ENCODE measurements at places on chromosomes 2 and 18.

DNA sequence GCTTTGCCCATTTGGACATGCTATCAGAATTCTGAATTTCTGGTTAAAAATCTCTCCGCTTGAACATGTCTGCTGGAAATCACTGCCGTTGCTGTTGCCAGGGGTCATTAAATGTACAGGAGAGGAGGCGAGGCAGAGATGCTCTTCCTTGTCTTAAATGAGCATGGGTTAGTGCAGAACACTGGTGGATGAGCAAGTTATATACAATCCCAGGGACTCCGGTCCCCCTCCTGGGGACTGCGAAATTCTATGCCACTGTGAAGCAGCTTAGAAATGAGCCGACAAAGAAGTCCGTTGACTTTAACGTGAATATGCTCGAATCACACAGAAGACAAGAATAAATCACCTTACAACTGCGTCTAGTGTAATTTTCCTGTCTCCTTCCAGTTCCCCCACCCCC is 95.1 kb upstream of the KLHL14 start:
- no peak for DNase-seq

DNA sequence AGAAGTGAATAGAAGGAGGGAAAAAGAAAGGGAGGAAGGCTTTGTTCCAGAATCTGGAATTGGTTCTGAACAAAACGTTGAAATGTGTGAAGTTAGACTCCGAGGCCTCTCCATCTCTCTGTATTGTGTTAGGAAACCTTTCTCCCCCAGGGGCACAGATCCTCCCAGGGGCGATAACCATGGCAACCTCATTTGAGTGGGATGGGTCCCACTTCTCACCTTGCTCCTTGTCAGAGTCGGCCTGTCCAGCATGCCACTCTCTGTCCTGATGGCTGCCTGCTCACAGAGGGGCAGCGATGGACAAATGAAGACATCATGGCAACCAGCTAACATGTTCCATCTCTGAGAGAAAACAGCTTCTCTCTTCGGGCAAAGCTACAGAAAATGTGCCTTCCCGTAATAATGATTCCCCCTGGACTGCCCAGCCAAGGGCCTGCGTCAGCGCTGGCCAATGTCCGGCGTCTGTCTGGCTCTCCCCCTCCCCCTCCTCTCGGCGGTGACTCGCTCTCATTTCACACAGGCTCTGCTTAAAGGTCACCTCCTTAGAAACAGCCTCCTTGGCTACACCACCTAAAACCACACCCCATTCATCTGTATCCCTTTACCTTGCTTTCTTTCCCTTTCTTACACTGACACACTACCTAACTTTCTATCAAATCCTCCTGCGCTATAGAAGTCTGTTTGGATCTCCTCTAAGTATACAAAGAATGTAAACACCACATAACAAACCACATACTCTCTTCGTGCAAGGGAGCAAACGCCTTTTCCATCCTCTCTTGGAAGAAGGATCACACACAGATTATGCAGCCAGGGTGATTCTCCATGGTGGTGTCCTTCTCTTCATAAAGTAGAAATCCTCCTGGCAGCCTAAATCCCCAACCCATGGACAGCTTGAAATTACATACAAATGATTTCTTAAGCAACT is 32.1 kb upstream of the TTC39C start:
- DNase-seq, result no peak

DNA sequence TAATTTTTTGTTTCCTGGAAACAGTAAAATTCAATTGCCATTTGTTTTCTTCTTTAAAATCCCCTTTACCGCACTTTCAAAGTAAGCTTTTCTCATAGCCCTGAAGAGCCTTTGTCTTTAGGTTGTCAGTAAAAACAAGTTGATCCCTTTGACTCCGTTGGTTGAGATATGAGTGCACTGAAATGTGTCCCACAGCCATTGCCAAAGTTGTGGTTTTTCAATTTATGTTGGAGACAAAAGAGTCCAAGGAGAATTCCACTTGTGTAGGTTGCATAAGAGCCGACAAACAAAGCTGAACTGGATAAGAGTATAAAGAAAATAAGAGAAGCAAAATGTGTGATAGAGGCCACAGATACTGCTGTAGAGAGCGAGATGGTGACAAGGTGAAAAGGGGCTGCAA is 26.1 kb upstream of the HNMT start:
- DNase-seq, result no peak

GRCh38 chr18:9730786-9731185 is 22.7 kb downstream of the RAB31 start:
- DNase-seq, result no peak

- no peak for DNase-seq
Observed at GRCh38 chr2:222904557-222905258, 43.9 kb downstream of the ACSL3 start.

- DNase-seq, result no peak
Observed at GRCh38 chr2:174486563-174487107, at the start of gene GPR155. Gene GPR155, minus strand, starts transcription at chr2:174487029. Its CDS starts 5,073 bp downstream, at chr2:174481956.

DNA sequence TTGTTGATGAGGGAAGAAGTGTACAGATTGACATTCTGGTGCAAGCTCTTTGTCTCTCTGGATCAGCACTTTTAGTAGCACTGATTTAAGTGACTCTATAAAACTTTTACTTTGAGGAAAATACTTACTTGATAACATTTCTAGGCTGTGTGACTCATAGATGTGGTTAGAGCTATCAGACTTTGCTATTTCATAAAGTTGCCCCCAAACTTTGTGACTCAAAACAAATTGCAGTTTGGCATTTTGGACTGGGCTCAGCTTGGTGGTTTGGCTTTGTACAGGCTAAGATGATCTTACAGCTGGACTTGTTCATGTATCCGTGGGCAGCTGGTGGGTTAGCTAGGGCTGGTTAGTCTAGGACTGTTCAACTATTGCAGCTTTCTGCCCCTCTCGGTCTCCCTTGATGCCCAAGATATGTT is 42.1 kb upstream of the GLS start:
- no peak for DNase-seq

DNA sequence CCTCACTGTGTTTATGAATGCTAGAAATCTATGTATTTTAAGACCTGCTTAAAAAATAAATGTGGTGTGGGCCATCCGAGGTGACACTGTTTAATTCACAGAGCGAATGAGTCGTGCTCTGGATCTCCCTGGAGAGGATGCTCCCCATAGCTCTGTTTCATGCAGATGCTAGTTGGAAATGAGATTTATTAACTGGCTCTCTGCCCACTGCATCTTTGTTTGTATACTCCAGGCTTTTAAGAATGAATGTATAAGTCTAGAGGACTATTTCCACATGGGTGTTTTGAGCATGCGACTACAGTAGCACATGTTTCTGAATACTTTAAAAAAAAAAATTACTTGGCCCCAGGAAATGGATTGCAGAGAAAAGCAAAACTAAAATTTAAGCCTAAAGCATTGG is 3.9 kb downstream of the MAPRE2 start:
- DNase-seq, result no peak

DNA sequence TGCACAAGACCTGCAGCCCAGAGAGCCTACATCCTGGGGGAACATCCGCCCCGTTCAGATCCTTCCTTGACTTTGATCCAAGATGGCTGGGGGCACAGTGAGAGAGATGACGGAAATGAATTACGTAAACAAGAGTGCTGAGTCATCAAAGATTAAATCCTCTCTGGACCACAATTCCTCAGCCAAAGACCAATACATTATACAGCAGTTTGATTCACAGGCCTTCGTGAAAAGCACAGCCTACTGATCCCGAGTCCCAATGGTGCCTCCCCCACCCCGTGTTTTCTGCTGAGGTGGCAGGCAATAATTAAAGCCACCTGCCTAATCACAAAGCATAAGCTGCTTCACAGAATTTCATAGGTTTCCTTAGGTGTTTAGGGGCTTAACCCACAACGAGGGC is 43.0 kb downstream of the MYO5B start:
- no peak for DNase-seq

- no peak for DNase-seq
Observed at GRCh38 chr2:120330946-120331822, 14.8 kb upstream of the INHBB start.

GRCh38 chr2:73877071-73877802 is 15.6 kb upstream of the ACTG2 start:
- DNase-seq, result no peak

DNA sequence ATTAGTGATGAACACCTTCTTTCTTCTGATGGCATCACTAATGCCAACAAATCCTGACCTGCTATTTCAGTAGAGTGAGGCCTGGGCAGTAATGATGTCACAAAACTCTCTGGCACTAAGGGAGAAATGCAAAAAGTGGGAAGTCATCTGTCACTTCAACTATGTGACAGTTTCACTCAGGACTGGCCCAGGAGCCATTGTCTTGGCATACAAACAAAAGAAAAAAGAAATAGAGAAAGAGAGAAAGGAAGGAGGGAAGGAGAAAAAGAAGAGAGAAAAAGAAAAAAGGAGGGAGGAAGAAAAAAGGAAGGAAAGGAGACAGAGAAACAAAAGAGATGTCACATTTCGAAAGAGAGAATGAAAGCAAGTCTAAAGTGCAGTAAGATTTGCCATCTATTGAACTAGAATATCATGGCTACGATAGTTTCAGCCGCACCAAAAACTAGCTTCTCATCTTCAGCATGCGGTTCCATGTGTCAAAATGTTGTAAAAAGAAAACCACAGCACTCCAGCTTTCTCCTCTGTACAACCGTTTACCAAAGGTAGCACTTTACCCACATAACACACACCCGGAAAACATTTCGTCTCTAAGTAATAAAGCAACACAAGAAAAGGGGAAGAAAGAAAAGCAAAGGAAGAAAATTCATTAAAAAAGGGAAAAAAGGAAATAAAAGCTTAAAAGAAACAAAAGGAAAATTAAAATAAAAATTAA is 50.1 kb downstream of the CD226 start:
- DNase-seq, result no peak

- no peak for DNase-seq
Observed at GRCh38 chr2:39487398-39488250, 50.5 kb upstream of the MAP4K3 start.

DNA sequence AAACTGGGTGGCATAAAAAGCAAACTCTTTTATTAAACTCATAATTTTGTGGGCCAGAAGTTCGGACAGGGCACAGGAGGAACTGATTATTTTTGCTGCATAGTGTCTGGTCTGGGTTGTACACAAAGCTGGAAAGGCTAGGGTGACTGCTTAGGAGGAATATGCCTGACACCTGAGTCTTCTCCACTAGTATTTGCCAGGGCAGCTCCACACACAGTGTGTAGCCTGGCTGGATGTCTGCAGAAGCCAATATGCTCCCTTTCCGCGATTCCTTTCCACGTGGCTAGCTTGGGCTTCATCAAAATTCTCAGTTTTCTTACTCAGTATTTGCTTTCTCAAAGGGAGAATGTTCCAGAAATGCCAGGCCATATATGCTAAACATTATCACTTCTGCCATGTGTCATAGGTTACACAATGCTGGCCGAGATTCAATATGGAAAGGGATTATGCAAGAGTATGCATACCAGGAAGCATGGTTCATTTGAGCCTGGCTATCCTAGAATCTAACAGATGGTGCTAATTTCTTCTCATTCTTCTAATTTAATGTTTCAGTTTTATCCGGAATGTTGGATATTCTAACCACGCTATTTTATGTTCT is 142.7 kb upstream of the DOK6 start:
- no peak for DNase-seq

GRCh38 chr18:47978603-47979002 is 48.1 kb upstream of the SMAD2 start:
- DNase-seq, result peak; percentile 49

GRCh38 chr18:73879766-73880165 is 267.9 kb downstream of the FBXO15 start:
- DNase-seq, result no peak

DNA sequence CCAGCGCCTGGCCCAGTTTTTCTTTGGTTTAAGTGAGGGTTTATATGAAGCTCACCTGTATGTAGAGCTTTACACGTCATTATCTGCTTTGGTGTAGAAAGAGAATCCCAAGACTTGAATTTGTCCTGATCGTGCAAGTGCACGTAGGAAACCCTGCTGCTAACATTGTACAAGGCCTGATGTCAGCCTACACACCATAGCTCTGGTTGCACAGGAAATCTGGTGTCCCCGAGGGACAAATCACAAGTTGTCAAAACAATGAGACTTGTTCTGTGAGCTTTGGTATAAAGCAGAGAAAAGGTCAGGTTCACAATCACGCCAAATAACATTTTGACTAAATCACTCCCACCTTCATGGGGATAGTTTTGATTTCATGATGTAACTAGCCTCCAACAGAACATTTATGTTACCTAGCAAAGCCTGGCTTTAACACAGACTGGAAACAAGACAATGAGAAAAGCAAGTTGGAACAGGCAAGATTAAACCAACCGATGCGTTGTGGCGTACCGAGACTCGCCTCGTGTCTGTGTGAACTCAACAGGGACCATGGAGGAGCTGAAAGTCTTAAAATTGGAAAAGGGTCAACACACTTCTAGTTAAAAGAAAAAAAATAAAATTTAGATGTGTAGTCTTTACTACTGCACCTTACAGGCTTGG is 41.4 kb downstream of the ZAP70 start:
- DNase-seq, result no peak

GRCh38 chr18:58496231-58496630 is 132.7 kb downstream of the ALPK2 start:
- DNase-seq, result no peak

GRCh38 chr18:12060182-12060870 is 33.3 kb upstream of the ANKRD62 start:
- DNase-seq, result no peak

- no peak for DNase-seq
Observed at GRCh38 chr2:55954306-55955035, 30.9 kb upstream of the EFEMP1 start.

GRCh38 chr2:62966991-62967390 is 83.6 kb upstream of the OTX1 start:
- no peak for DNase-seq

- DNase-seq, result no peak
Observed at GRCh38 chr2:151191001-151191400, 70.7 kb downstream of the RBM43 start.
